ENCODE measurements at places on chromosomes 11 and 22.

GRCh38 chr11:131908316-131908715 lies 537.9 kb downstream of the NTM start:
- DNase-seq, result no peak

DNA sequence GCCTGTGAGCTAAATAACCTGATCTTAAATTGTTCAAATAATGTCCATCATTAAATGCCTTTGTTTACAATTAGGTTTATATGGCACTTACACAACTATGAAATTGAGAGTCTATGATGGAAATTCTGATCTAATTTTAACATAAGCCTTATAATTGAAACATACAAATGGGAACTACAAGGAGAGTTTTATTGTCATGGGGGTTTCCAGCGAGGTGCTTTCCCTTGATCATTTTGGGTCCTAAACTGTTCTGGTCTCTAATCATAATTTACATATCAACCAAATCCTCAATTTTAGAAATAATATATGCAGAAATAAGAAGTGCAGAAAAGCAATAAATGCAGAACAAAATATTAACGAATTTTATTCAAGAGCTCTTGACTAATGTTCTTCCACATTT lies 44.9 kb downstream of the RRAS2 start:
- no peak for DNase-seq

DNA sequence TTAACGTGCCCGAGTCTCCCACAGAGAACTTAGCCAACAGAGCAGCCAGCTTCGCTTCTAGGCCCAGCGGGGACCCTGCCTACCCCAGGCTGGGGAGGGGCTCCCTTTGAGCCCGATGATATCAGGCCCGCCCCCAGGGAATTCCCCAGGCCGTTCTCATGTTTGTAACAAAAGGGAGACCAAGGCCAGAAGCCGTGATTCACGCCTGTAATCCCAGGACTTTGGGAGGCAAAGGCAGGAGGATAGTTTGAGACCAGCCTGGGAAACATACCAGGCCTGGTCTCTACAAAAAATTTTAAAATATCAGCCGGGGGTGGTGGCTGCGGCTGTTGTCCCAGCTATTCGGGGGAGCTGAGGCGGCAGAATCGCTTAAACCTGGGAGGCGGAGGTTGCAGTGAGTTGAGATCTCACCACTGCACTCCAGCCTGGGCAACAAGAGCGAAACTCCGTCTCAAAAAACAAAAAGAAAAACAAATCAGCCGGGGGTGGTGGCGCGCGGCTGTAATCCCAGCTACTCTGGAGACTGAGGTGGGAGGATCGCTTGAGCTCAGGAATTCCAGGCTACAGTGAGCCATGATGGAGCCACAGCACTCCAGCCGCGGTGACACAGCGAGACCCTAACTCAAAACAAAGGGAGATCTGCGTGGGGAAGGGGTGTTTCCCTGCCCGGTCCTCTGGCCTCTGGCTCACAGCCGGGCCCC lies 1.7 kb downstream of the DRD4 start:
- no peak for DNase-seq

DNA sequence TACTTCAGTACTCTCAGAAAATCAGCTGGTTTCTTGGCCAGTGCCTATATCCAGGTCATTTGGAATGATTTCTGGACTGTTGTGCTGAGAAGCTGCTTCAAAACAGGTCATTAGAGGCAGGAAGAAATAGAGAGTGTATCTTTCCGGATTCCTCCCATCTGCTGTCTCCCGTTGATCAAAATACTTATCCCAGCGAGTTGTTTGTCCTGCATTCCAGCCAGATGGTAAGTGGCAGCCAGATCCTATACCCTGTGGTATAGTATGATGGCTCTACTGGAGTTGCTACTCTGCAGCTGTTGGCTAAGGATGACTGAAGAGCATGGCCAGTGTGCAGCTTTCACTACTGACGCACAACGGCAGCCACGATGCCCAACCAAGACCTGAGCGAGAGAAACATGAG lies 560.9 kb upstream of the ANO5 start:
- no peak for DNase-seq

GRCh38 chr11:134939031-134939430 lies 527.0 kb upstream of the B3GAT1 start:
- DNase-seq, result no peak

- peak; percentile 66 for DNase-seq
Measured at GRCh38 chr11:134139873-134140331, 71.0 kb downstream of the JAM3 start.

DNA sequence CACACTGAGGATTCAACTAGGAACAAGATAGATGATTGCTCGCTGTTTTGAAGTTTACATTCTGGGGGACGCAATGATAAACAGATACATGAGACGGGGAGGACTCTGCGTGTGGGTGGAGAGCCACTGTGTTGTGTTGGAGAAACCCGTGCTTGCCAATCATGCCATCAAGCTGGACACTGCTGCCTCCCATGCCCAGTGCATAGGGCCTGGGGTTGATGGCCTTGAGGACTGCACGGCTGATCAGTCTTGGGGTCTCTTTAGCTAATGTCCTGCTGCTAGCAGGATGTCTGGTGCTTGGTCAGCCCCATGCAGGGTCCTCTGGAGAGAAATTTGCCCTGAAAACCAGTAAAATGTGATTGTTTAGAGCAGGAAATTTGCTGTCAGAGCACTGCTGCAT lies 221.2 kb upstream of the B3GAT1 start:
- no peak for DNase-seq

DNA sequence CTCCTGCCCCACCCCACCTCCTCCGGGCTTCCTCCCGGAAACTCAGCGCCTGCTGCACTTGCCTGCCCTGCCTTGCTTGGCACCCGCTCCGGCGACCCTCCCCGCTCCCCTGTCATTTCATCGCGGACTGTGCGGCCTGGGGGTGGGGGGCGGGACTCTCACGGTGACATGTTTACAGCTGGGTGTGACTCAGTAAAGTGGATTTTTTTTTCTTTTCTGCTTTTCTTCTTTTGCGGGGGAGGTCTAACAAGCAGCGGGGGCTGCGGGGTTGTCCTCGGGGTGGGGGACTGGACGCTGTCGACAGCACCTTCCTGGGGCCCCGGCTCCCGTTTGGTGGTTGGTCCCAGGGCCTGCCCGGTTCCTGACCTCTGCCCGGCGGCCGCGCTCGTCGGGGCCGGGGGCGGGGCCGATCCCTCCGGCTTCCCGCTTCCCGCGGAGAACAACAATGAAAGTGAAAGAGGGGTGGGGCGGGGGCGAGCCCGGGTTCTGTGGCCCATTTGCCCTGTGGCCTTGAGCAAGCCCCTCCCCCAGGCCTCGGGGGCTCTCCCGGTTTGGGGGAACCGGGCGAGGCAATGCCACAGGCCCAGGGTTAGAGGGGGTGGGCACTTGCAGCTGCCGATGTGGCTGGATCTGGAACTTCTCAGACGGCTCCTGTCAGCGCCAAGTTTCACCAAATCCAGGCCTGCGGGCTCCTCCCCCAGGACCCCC lies 975 bp upstream of the MDK start:
- peak; percentile 44 for DNase-seq

DNA sequence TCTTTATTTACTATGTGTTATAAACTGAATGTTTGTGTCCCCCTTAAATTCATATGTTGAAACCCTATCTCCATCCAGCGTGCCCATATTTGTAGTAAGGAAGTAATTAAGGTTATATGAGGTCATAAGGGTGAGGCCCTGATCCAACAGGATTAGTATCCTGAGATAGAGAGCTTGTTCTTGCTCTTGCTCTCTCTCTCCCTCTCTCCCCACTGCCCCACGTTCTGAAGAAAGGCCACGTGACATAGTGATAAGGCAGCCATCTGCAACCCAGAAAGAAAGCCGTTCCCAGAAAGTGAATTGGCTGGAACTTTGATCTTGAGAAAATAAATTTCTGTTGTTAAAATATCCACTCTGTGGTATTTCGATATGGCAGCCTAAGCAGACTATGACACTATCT lies 212.5 kb downstream of the SWAP70 start:
- DNase-seq, result no peak

DNA sequence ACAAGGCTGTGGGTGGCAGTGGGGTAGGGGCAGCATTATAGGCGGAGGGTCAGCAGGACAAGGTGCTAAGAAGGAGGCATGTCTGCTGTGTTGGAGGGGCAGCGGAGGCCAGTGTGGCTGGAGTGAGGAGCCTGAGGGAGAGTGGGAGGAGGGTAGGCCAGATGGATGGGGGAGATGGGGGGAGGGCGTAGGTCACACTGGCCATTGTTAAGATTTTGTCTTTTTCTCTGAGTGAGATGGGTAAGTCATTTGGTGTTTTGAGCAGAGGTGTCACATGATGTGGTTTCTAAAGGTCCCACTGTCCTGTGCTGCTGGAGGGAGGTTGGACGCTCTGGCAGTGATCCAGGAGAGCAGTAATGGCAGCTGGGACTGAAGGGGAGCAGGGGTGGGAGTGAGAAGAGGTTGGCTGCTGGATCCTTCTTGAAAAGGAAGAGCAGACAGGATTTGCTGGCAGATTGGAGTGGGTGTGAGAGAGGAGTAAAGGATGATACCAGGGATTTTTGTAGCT lies 9.8 kb downstream of the PPP6R3 start:
- no peak for DNase-seq

DNA sequence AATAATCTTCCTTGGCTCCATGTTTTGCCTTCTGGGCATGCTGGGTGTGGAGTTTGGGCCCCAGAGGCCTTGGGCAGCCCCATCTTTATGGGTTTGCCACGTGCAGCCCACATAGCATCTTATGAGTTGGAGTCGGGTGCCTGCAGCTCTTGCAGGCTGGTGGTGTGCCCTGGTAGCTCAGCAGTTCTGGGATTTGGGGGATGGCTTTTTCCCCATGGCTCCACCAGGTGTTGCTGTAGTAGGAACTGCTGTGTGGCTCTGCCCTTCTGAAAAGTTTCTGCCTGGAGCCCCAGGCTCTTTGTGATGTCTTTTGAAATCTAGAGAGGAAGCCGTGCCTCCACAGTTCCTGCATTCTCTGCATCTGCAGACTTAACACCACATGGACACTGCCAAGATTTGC lies 16.8 kb downstream of the EED start:
- no peak for DNase-seq

GRCh38 chr11:18106688-18107087 lies 806 bp upstream of the SAAL1 start:
- no peak for DNase-seq

DNA sequence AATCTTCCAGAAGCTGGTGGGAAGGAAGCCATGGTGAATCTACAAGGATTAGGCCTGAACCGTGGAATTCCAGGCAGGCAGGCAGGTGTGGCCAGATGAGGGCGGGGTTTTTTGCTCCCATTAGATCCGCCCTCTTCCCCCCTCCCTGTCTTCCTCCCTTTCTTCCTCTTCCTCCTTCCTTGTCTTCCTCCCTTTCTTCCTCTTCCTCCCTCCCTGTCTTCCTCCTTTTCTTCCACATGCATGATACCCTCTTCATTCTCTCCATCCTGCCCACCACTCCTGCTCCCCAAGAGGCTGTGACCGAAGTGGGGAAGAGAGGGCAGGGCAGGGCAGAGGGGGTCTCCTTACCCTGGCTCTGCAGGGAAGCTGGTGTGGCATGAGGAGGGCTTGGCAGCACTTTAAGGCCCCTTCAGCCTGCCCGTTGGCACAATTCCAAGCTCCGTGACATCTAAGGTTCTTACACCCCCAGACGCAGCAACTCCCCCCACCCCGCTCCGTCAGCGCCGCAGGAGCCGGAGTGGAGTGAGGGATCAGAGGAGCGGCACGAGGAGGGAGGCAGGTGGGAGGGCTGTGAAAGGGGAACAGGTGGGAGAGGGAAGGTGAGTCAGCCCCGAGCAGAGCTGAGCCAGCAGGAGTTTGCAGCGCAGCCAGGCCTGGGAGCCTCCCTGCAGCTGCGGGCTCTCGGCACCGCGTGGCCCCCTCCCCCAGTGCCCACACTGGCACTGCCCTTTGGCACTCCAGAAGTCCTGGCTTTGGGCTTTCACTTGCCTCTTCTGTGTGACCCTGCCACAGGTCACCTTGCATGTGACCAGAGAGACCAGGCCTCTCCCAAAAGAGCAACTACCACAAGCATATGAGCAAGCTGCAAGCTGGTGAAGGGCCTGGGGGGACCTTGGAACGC lies 32.1 kb downstream of the KCNJ4 start:
- no peak for DNase-seq

- no peak for DNase-seq
Measured at GRCh38 chr22:30801695-30802094, 107.0 kb downstream of the OSBP2 start.

GRCh38 chr11:67032830-67033551 lies 10.1 kb downstream of the SYT12 start:
- no peak for DNase-seq

GRCh38 chr11:59625703-59626102 lies 10.1 kb upstream of the OSBP start:
- DNase-seq, result no peak

DNA sequence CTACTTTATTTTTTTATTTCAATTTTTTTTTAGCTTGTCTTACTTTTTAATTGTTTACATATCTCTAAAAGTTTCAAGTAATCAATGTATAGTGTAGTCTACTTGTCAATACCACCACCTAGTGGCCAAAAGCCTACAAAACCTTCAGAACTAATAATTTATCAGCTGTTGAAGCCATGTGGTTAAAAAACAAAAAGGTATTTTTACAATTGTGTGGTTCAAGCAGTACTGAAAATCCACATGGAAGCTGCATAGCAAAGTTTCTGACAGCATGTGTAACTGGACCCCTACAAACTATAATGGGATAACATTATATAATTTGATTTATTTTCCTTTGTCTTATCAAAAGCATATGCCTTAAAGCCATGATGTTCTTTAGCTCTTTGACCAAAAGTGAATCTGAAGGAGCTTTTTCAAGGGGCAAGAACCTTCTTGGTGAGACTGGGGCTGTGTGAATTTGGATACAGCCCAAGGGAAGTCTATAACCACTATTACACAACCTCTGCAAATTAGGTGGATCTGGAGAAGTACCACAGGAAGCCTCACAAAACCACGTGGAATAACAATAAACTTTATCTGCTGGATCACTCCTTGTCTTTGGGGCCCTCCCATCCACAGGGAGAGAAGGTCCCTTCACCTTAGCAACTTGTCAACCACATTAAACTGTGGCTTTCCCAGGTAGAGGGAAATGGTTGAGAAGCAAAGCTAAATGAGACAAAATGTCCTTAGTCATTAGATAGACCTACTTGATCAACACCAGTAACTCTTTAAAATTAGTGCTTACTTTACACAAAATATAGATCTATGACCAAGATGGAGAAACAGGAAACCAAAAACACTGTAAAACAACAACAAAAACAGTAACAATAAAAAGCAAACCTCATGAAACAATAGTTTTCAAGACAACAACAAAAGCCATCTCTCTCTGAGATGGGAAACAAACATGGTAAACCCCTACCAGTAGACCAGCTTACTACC lies 9.9 kb downstream of the NARS2 start:
- peak; percentile 78 for DNase-seq

GRCh38 chr11:85536438-85536837 lies 90.7 kb downstream of the DLG2 start:
- no peak for DNase-seq

- peak; percentile 92 for DNase-seq
Measured at GRCh38 chr11:72724851-72725723, 27.1 kb downstream of the ARAP1 start.
